Heart right ventricle (tissue), 16 donors: ENCODE measurements at places on chromosomes 5 and 9.

- no peaks in the 10 kb centered on the region for H3K27me3 ChIP-seq
- no peak overlapping the region for H3K27ac ChIP-seq
- H3K36me3 ChIP-seq, result no peaks in the 10 kb centered on the region
- H3K4me3 ChIP-seq, result no peak overlapping the region
- H3K4me1 ChIP-seq, result peaks cover 6% of the 10 kb centered on the region
These were observed 202.6 kb downstream of the DENND1A start for GRCh38 chr9:123727332-123727731.

DNA sequence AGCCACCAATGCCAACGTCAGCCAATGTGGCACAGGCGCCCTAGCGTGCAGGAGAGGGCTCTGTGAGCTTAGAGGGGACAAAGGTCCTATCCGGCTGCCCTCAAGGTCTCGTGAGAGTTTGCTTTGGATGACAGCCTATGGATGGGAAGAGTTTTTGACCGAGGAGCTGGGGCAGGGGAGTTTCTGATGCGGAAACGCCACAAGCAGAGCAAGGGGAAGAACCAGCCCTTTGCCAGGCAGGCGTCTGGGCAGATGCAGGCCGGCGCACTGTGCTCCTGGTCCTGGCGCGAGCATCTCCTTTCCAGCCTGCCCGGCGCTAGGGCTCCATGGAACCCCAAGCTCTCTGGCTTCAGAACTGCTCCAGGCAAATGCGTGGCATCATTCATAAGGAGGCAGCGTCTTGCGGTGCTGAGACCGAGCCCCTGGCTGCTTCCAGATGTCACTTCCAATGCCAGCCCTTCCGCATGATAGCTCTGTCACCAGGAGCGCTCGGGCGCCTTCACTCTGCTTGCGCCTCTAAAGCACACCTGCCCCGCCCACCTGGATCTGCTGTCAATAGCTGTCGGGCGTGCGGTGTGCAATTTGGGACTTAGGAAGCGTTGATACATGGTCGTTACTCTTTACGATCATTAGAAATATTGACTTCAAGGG, 374.9 kb upstream of the IRX1 start:
- no peaks in the 10 kb centered on the region for H3K27me3 ChIP-seq
- no peaks in the 10 kb centered on the region for H3K4me1 ChIP-seq
- H3K36me3 ChIP-seq, result no peaks in the 10 kb centered on the region
- no peak overlapping the region for H3K4me3 ChIP-seq
- no peak overlapping the region for H3K27ac ChIP-seq

GRCh38 chr9:89984214-89984613, 379.4 kb downstream of the GADD45G start:
- no peak for DNase-seq
- H3K36me3 ChIP-seq, result no peaks in the 10 kb centered on the region
- no peaks in the 10 kb centered on the region for H3K27me3 ChIP-seq

DNA sequence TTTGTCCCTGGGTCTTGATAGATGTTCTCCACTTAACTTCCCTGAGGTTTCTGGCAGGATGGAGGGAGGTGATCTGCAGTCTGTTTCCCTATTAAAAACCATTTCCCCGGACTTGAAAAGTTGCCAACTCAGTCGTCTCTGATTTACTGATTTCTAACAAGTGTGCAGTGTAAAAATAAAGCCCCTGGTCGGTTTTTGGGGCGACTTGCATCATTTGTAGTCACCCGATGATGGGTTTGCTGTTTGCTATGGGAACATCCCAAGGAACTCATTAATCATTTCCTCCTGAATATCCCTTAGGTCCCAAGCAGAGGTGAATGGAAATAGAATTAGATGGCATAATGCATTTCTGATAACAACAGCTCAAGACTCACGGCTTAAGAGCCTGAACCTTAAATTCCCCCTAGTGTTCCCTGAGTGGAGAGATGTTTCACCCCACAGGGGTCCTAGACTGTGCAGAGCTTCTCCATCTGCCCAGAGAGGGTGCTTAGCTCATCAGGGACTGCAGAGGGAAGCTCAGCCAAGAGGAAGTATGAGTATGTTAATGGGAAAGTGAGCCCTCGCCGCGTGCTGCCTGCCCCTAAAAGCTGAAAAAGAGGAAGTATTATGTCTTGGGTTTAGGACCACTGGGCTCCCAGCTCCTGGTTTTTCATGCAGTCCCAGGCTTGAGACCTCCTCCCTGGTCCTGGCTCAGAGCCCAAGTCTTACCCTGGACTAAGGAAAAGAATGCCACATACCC, 115.1 kb upstream of the DAP start:
- H3K27ac ChIP-seq, result no peak overlapping the region
- H3K27me3 ChIP-seq, result no peaks in the 10 kb centered on the region
- H3K4me3 ChIP-seq, result no peak overlapping the region
- H3K36me3 ChIP-seq, result no peaks in the 10 kb centered on the region
- DNase-seq, result no peak

DNA sequence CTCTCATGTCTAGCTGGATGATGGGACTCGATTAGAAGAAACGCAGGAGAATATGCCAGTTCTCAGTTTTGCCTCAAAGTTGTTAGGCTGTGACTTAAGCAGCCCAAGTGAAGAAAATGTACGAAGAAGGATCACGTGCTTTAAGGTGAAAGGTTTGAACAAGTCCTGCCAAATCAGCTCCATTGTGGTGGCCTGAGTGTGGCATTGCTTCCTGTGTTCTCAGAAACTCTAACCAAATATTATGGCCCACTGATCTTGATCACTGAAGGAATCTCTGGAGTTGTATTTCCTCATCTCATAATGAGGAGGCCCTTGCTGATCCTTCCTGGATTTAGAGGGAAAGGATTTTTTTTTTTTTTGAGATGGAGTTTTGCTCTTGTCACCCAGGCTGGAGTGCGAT, 44.0 kb downstream of the OTULIN start:
- no peak overlapping the region for H3K27ac ChIP-seq
- H3K4me1 ChIP-seq, result peaks cover 6% of the 10 kb centered on the region
- no peaks in the 10 kb centered on the region for H3K27me3 ChIP-seq
- no peak for DNase-seq
- H3K4me3 ChIP-seq, result no peak overlapping the region

- DNase-seq, result no peak
- no peaks in the 10 kb centered on the region for H3K4me1 ChIP-seq
- no peak overlapping the region for H3K4me3 ChIP-seq
These were observed 77.1 kb downstream of the STRBP start for GRCh38 chr9:123191260-123191659.

DNA sequence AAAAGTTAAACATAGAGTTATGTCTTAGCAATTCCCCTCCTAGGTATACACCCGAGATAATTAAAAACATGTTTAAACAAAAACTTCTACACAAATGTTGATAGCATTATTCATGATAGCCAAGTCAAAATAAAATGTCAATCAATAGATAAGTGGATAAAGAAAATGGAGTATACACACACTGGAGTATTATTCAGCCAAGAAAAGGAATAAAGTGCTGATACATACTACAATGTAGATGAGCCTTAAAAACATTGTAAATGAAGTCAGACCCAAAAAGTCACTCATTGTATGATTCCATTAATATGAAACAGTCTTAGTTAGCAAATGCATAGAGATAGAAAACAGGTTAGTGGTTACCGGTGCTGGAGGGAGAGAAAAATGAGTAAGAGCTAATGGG, 34.3 kb upstream of the SHB start:
- no peaks in the 10 kb centered on the region for H3K36me3 ChIP-seq
- H3K27me3 ChIP-seq, result no peaks in the 10 kb centered on the region
- H3K4me1 ChIP-seq, result no peaks in the 10 kb centered on the region
